ENCODE measurements at places on chromosomes 7 and 10. TPM values are rescaled to one million over a fixed set of nuclear protein-coding genes. Genes with fewer than 3 reads are reported as not detected.

DNA sequence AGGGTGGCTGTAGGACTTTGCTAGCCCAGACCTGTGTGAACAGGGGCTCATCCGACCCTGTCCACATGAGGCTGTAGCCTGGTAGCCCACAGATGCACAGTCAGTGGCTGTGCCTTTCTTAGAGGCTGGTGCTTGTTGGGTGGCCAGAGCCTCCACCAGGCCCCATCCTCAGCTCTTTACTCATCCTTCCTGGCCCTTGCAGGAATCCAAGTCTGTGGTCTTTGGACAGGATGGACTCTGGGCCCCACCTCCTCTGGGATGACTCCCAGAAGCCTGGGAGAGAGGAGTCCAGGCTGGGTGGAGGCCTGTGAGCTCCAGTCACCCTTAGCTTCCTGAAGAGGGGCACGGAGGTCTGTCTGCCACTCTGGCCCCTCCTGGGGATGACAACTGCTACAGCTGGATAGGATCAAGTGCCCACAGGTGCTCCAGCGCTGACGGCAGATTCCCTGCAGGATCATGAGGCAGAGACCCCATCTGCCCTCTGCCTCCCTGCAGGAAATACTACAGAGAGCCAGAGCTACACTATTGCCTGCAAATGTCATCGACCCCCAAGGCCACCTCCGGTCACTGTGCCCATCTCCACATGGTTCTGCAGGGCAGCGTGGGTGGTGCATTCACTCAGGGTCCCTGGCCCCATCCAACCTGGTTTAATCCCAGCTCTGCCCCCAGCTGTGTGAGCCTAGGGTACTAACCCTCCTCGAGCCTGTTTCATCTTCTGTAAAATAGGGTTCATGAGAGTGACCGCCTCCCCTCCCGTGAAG is 114.5 kb downstream of the PTPN20 start:
- DNase-seq: no peak

- DNase-seq: no peak
These were observed 15.0 kb downstream of the GARIN1A start for GRCh38 chr7:128687131-128687530.

GRCh38 chr10:107834706-107835105 is 670.2 kb upstream of the SORCS1 start:
- no peak for DNase-seq

- DNase-seq: no peak
These were observed 12.6 kb upstream of the SH2B2 start for GRCh38 chr7:102273749-102274712.

GRCh38 chr7:154841731-154842331 is 161.1 kb downstream of the PAXIP1 start:
- DNase-seq: no peak

DNA sequence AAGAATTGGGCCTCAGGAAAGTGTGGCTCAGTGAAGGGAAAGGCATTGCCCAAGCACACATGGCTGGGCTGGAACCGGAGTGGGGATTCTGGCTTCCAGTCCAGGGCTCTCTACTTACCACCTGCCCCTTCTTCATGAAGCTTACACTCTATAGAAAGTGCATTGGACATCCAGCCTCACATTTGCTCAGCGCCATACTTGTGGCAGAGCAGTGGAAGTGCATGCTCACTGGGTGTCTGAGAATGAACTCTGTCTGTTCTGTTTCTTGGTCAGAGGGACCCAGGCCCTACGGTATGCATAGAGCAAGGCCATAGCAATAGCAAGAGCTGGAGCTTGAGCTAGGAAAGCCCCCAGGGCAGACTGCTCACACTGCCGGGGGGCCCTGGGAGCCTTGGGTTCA is 1253.5 kb downstream of the TYW1 start:
- DNase-seq: no peak

- no peak for DNase-seq
These were observed 424.7 kb upstream of the FOXK1 start for GRCh38 chr7:4257146-4258111.

GRCh38 chr7:13846386-13846785 is 143.1 kb downstream of the ETV1 start:
- DNase-seq: no peak

GRCh38 chr10:112241651-112242341 is 41.4 kb upstream of the TECTB start:
- DNase-seq: peak; percentile 43

GRCh38 chr10:125003146-125003900 is 61.4 kb downstream of the ZRANB1 start:
- no peak for DNase-seq

DNA sequence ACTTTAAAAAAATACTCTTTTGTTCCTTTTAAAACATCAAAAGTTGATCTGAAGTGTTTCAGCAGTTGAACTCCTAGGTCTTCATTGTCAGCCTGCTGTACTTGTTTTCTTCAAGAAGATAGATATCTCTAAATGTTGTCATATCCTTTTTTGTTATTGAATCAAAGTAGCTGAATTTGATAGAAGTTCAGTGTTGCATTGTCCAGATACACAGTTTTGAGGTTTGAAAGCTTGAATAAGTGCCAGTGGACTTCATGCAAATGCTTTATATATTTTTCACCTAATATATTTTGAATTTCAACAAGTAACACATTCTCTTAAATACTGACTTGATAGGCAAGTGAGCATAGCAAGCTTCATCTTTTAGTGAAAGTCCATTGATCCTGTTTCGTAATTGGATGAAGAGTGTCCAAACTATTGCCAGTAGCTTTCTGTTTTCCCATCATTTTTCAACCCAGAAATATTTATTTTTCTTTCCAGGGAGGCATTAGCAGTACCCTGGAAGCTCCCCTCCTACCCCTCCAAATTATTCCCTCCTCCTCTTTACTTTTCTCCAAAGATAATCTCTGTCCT is 114.4 kb downstream of the TPST1 start:
- no peak for DNase-seq

DNA sequence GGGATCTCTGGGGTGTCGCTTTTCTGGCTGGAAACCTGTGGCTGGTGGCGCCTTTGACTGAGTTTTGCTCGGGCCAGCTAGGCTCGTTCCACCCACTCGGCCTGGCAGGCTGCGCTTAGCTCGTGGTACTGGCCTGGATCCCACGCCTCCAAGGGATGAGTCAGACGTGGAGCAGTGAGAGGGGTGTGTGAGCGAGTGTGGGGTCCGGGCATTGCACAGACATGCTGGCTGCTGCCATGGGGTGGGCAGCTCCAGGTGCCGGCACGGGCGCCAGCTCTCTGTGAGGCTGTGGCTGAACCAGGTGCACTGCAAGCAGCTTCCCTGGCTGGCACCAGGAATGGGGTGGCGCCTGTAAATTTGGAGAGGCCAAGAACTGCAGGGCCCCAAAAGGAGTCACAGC is 63.1 kb upstream of the CACNA2D1 start:
- DNase-seq: no peak

- no peak for DNase-seq
These were observed 64.2 kb downstream of the ARMC3 start for GRCh38 chr10:22992075-22992474.

DNA sequence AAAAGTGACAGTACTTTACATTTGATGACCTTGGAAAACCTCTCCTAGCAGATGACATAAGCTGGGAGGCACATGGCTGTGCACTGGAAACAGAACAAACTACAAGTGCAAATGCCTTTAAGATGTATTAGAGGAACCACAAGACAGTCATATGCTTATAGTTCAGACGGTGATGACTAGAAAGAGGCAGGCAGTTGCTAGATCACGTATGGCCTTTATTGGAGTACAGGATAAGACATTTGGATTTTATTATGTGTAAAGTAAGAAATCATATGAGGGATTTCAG is 290.0 kb downstream of the SORCS1 start:
- no peak for DNase-seq

GRCh38 chr10:52949899-52950298 is 177.3 kb upstream of the MBL2 start:
- no peak for DNase-seq

DNA sequence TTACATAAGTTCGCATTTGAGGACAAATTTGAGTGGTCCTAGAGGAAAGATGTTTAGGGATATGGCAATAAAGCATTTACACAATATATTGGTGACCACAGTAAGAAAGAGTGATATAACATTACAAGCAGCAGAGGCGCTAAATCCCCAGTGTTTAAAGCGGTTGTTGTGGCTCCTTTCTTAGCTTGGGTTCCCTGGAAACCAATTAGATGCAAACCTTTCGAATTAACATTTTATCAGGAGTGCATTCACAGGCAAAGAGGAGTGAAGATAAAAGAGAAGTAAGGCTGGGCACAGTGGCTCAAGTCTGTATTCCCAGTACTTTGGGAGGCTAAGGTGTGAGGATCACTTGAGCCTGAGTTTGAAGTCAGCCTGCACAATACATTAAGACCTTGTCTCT is 331.1 kb downstream of the BICC1 start:
- DNase-seq: no peak

- no peak for DNase-seq
These were observed 78.0 kb upstream of the C1GALT1 start for GRCh38 chr7:7104314-7104698.

- peak; percentile 72 for DNase-seq
These were observed 216.8 kb downstream of the RPS24 start for GRCh38 chr10:78250313-78251015.

- DNase-seq: peak; percentile 90
These were observed at the start of gene EGFR for GRCh38 chr7:55018361-55019190. EGFR (plus strand) TSS chr7:55019017; CDS start chr7:55019278, 261 bp downstream.

DNA sequence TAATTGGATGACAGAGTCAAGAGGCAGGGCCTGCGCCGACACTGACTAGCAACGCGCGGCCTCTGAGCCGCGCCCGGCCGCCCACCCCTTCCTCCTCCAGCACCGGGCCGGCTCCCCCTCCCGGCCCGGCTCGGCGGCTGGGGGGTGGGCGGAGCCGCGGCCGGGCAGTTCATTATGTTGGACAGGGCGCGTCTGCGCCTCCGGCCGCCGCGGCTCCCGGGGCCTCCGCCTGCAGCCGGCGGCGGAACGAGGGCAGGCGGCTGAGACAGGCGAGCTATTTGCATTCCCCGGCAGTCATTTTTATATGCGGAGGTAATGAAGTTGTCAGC is 106.7 kb downstream of the SNX10 start:
- peak; percentile 55 for DNase-seq

GRCh38 chr7:134847851-134848588 is 68.6 kb downstream of the CALD1 start:
- DNase-seq: no peak

DNA sequence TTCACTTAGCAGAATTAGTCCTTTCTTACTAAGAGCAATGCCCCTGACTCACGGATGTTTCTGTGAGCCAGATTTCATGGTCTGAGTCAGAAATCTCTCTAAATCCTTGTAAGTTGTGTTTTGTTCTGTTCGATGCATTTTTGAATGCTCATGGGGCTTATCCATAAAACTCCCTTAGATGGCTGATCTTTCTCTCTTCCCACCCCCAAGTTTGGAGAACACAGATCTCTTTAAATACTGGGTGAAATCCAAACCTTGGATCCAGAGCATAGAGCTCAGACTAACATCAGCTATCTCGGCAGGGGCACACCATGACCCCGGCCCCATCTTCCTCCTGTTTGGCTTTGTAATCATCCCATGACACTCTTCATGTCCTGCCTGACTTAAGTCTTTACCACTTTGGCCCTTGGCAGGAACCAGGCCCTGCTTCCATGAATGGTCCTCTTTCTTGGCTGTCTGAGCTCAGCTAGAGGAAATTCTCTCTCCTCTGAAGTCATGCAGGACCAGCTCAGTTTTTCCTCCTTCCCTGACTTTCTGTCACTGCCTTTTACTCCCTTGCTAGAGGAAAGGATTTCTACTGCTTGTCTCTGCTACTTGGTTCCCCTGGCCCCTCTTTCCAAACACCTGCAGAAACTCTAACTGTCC is 120.4 kb upstream of the RAB11FIP2 start:
- no peak for DNase-seq

GRCh38 chr10:17387861-17388503 is 66.4 kb downstream of the ST8SIA6 start:
- DNase-seq: no peak

DNA sequence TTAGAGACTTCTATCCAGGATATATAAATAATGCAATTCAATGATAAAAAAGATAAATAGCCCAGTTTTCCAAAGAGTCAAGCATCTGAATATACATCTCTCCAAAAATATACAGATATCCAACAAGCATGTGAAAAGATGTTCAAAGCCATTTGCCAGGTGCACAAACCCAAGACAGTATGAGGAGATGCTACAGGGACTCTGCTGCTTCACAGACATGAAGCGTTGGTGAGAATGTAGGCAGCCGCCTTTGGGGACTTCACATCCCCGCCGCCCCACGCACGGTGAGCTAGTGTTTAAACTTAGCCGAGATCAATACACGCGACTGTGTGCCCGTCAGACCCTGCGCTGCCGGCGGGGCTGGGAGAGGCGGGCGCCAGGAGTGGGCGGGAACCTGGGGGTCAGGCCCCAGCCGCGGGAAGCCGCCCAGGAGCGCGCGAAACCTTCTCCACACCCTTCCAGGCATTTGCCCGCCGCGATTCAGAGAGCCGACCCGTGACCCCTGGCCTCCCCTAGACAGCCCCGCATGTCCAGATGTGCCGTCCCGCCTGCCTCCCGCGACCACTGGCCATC is 927 bp upstream of the ALOX5 start:
- no peak for DNase-seq

GRCh38 chr10:60942134-60942787 is 1.7 kb downstream of the RHOBTB1 start:
- DNase-seq: no peak

DNA sequence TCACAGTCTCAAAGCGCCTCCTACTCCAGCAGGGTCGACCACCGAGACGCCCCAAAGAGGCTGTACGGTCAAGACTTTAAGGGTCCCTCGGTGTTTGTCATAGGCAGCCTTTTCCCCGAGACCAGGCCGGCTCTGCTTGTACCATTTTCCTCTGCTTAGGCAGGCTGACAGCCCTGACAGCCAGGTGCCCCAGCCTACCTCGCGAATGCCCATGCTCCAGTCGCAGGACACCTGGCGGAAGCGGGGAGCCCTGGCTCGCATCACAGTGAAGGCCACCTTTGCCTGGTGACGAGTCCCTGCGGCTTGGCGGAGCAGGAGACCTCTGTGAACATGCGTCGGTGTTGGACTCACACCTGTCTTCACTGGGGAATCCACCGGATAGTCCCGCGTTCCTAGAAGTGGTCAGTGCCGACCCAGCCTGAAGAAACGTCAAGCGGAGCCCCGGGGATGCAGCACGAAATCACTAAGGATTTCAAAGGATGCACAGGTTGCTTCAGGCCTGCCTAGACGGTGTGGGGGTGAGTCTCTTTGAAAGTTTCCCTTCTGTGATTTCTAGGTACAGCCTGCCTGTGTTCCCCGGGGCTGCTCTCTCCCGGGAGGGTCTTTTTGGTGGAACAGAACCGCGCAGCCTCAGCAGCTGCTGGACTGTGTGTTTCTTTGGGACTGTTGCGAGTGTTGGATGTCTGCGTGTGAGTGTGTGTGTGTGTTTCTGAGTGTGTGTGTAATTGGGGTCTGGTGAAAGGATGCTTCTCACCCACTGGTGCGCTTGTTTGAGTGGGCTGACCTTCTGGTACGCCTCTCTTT is 30.5 kb upstream of the ZNF273 start:
- DNase-seq: no peak

The PALD1 gene
- 12.4 TPM for total RNA-seq

The TEX36 gene
- not detected for total RNA-seq

The STMP1 gene
- total RNA-seq: 35.5 TPM

The AKR1C3 gene
- 42.7 TPM for total RNA-seq

The ZNF467 gene
- total RNA-seq: 16.5 TPM

The AKR1C4 gene
- total RNA-seq: not detected

The ADAMTS14 gene
- total RNA-seq: not detected

The SLC13A4 gene
- total RNA-seq: not detected

The IFIT1B gene
- not detected for total RNA-seq

The NAT16 gene
- 0.29 TPM for total RNA-seq

The HACD1 gene
- 17.5 TPM for total RNA-seq

The IGFBP3 gene
- total RNA-seq: 68.5 TPM

The WBP1L gene
- total RNA-seq: 335 TPM

The VCL gene
- 71.9 TPM for total RNA-seq

The ZSCAN21 gene
- total RNA-seq: 14.0 TPM

The LRRC17 gene
- 4.1 TPM for total RNA-seq

The NPFFR1 gene
- not detected for total RNA-seq

The LIPK gene
- total RNA-seq: not detected

The TEX47 gene
- total RNA-seq: 0.40 TPM

All from thyroid gland (tissue), 4 donors.